ENCODE measurements at places on chromosomes 7 and 10. TPM values are rescaled to one million over a fixed set of nuclear protein-coding genes. Genes with fewer than 3 reads are reported as not detected.

The ZNF365 gene
- polyA plus RNA-seq, result 1.2 TPM

The FRMPD2 gene
- polyA plus RNA-seq, result 0.16 TPM

The TRPV5 gene
- not detected for polyA plus RNA-seq

The NPSR1 gene
- not detected for polyA plus RNA-seq

The SPDYE9 gene
- polyA plus RNA-seq, result not detected

All from fibroblast of lung (primary cell).